Brain (organoid and tissue), 16 donors: ENCODE measurements at places on chromosomes 2 and 18.

GRCh38 chr18:49214706-49215105 is 245.7 kb downstream of the DYM start:
- DNase-seq, result no peak

GRCh38 chr2:84459944-84460429 is 907 bp upstream of the SUCLG1 start:
- no peak for DNase-seq

GRCh38 chr2:224363281-224363680 is 38.6 kb downstream of the FAM124B start:
- DNase-seq, result no peak

GRCh38 chr2:101717071-101717845 is 19.8 kb downstream of the MAP4K4 start:
- DNase-seq, result no peak

- DNase-seq, result peak; percentile 33
Observed at GRCh38 chr2:86298411-86299390, 38.7 kb downstream of the REEP1 start.

DNA sequence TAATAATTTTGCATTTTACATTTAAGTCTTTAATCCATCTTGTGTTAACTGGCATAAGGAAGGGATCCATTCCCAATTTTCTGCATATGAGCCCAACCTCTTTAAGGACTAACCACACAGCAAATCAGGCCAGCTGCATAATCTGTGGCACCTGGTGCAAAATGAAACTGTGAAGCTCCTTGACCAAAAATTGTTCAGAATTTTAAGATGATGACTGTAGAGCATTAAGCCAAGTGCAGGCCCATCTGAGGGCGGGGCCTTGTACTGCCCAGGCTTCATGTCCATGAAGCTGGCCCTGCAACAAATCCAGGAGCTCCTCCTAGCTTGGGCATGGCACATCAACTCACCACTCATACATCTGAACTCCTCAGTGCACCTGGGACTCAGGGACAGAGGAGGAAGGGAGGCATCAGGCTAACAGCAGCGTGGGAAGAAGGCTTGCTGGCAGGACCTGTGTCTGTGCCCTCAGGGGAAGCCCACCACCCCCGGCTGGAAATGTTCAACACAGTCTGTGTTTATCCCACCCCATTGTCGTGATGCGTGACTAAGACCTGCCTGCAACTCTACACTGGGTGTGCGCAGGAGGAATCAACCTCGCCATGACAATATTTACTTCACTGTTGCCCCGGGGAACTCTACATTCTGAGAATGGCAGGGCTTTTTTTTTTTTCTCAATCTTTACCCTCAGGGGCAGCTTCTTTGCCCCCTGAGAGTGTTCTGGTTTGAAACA is 128.9 kb upstream of the SIX2 start:
- no peak for DNase-seq

GRCh38 chr18:1680108-1680507 is 775.4 kb downstream of the ADCYAP1 start:
- no peak for DNase-seq

DNA sequence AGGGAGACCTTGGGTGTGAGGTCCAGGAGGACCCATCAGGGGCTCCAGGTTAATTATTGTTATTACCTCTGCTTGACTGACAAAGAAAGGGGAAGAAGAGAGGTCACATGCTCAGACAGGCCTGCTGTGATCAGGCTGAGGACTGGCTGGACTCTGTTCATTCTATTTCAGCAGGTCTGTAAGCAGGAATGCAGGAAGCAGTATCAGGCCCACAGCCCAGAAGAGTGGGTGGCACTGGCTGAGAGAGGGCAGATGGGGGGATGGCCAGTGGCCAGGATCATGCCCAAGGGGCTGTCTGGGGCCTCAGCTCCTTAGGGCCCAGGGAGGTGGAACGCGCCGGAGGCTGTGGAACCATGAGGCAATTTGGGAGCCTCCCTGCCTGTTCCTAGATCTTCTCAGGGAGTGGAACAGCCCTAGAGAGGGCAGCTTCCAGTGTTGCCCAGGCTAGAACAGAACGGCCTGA is 43.7 kb upstream of the ZBTB7C start:
- no peak for DNase-seq

- DNase-seq, result no peak
Observed at GRCh38 chr2:127735537-127736399, 34.5 kb downstream of the SFT2D3 start.

GRCh38 chr2:208134928-208135586 is 5.4 kb upstream of the CRYGC start:
- DNase-seq, result no peak

GRCh38 chr2:20288642-20289340 is 61.9 kb downstream of the PUM2 start:
- DNase-seq, result no peak

- no peak for DNase-seq
Observed at GRCh38 chr2:139495851-139496250, 715.7 kb upstream of the NXPH2 start.

DNA sequence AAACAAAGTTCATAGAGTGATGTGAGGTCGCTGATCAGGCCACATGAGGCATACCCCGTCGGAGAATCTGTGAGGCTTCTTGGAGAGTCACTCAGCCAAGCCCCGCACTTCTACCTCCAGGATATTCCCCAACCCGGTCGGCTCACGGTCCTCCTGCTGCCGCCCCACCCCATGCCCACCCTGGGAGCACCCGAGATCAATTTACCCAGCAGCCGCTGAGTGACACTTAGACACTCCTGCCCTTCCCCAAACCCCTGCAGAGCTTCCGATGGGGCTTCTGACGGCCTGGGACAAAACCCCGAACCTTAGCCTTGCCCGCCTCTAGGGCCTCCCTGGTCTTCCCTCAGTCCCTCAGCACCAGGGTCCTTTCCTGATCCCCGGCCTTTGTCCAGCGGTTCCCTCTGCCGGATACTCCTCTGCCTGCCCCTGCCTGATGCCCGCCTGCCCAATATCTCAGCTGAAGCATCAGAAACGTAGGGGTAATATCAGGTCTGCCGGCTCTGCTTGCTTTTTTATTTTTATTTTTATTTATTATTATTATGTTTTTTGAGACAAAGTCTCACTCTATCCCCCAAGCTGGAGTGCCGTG is 18.9 kb upstream of the OTOS start:
- no peak for DNase-seq

DNA sequence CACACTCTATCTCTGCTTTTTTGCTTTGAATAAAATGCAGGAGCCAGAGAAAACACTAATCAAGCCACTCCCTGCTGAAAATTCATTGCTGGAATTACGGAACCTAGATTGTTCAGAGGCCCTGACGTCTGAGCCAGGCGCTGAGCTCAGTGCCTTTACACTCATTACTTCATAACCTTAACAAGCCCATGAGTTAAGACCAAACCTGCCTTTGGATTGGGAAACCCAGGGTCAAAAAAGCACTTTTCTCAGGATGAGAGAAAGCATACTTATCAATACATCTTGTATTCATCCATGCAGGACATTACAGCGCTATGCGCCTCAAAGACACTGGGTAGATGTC is 762 bp downstream of the INO80C start:
- DNase-seq, result peak; percentile 43

DNA sequence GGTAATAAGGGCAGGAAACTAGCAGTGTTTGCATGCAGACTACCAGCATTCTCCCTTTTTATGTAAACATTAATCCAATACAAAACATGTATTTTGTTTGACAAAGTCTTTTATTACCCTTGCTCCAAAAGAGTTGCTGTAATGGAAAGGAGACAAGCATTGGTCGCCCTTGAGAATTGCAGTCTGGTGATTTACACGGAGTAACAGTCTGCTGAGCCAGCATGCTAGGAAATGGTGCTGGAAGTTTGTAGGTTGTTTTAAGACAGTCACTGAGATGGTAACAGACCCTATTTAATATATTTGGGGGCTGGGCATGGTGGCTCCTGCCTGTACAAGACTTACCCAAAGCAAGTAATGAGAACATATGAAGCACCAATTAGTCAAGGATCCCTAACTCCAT is 2.8 kb upstream of the PRKCE start:
- no peak for DNase-seq

DNA sequence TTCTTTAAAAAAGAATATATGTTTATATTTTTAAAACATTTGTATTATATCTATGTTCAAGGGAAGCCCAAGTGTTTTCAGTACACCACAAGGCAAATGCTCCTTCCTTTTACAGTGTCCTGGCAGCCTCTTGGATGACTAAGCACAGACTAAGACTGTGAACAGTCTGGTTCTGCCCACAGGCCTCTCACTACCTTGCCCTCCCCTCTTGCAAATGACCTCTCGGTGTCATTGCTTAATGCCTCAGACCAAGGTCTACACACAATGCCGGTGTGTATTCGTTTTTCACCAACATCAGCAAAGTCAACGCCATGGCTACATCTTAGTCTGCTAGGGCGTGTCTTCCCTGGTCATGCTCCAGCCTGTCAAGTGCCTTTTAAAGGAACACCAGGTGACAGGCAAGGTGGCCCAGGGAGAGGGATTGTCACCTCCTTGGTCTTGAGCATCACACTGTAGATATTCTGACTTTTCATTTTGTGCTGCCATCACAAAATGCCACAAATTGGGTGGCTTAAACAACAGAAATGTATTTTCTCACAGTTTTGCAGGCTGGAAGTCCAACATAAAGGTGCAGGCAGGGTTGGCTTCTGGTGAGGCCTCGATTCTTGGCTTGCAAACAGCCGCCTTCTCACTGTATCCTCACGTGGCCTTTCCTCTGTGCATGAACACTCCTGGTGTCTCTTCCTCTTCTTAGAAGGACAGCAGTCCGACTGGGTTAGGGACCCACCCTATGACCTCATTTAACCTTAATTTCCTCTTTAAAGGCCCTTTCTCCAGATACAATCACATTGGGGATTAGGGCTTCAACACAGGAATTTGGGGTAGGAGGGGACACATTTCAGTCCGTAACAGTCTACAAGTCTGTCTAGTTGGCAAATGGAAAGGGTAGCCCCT is 266.5 kb downstream of the KLHL29 start:
- DNase-seq, result no peak

GRCh38 chr2:233346930-233347329 is 7.4 kb upstream of the DGKD start:
- DNase-seq, result no peak

GRCh38 chr2:25497229-25497917 is 155.6 kb upstream of the DNMT3A start:
- no peak for DNase-seq

GRCh38 chr2:170548304-170548703 is 166.8 kb upstream of the SP5 start:
- no peak for DNase-seq

GRCh38 chr2:238771218-238771617 is 76.7 kb upstream of the TWIST2 start:
- no peak for DNase-seq

DNA sequence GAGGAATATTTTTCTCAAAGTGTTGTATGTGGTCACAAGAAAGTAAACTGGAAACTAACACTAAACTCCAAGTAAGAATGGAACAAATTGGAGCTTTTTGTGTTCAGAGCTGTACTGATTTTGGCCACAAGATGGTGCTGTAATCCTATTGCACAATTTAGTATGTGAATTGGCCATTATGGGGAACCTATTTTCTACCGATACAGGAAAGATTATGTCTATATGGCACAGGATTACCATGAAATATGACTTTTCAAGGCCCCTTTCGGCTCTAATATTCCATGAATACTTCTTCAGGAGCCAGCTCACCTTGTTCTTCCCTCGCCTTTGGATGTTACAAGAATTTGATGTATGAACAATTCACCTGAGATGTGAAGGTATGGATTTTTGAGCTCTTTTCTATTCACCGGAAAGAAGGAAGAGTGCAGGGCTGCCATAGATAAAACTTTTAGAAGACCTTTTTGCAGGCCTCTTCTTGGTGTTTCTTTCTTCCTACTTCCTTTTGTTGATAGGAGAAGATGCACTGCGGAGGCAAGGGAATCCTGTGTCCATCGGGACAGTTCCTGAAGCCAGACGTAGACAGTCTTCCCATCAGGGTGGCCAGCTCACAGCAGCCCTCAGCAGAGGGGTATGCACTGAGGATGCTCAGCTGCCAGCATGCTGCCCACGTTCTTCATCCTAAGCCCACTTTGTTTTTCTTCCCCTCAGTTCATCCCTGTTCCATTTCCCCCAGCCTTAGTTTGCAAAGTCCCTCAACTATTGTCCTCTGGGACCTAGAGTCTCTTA is 13.3 kb downstream of the MRPL44 start:
- DNase-seq, result peak; percentile 89

DNA sequence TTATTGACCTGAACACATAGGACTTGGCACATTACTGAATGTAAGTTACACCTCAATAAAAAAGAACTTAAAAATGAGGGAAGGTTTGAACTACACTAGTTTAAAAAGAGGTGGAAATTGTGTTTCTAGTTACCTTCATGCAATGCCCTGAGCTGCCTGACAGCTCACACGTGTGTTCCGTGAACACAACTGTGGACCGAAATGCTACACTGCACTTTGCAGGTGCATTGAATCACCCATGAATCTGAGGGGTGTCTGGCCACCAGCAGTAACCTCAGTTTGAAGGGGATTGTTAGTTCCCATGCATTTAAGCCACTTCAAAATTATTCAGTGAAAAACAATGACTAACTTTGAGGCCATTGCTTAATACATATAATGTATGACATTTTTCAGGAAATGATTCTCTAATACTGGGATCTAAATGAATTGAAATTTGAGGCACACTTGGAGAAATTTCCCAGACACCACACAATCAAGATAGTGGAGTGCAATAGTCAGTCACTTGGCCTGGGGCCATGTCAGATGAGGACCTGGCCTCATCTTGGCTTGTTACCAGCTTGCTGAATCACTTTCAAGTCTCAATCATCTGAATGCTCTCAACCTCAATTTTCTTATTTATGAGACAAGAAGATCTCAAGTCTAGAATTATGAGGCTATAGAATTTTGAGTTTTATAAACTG is 59.3 kb downstream of the MYL12B start:
- no peak for DNase-seq

- DNase-seq, result no peak
Observed at GRCh38 chr18:9671214-9671613, 36.9 kb upstream of the RAB31 start.

DNA sequence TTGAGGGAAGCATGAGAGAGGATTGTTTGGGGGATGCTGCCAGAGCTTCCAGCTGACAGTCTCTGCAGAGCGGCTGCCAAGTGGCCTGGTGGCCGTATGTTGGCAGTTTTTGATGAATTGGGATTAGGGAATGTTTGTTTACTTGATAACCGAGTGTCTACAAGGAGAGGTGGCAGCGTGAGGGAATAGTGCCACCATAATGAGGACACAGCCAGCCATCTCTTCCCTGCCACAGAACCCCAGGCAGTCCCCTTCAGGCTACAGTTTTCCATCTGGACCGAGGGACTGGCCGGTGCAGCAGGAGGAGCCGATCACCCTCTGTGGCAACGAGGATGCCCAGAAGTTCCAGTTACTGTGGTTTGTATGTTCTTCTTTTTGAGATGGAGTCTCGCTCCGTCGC is 55.2 kb downstream of the TRAPPC12 start:
- peak; percentile 66 for DNase-seq

DNA sequence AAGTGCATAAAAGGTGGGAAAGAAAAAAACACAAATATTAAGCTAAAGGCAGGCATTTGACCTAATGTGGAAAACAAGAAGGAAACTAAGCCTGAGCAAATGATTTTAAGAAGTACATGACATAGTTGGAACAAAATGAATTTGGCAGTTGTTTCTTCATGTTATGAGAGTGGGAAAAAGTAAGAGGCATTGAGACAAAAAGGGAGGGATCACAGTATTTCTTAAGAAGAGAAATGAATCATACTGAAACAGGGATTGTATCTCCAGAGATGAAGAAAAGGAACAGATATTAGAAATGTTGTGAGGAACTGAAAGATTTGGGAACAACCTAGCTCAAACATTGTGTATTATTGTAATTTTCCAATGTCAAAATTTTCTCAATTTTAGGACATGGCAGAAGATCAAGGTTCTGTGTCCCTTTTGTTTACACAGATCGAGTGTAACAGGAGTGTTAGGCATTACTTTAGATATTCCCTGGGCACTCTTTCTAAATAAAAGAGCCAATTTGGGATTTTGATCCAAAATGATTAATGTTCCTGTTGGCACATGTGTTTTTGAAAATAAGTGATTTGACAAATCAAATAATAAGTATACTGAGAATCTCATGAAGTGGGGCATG is 98.6 kb downstream of the CALCRL start:
- no peak for DNase-seq
